ENCODE measurements at places on chromosomes 5 and 9.

GRCh38 chr9:81819859-81820546 lies 108.2 kb upstream of the SPATA31D4 start:
- DNase-seq = no peak

GRCh38 chr9:114691956-114692295 lies 9.9 kb upstream of the TEX48 start:
- no peak for DNase-seq

GRCh38 chr5:120872297-120872696 lies 408.2 kb downstream of the PRR16 start:
- no peak for DNase-seq

DNA sequence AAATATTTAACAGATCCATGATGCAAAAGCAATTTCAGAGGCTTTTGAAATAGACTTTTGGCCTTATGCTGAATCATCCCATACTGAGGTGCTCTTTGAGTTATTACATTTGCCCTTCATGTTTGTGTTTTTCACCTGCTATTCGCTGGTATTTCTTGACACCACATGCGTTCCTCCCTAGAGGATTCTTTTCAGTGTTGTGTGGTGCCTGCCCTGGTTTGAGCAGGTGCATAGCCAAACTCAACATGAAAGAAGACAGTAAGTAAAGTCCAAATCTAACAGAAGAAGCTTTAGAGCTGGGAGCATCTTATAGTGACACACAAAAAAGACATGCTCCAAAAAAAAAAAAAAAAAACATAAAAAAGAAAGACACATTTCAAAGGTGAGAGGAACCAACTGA lies 796.3 kb downstream of the SEMA5A start:
- no peak for DNase-seq

DNA sequence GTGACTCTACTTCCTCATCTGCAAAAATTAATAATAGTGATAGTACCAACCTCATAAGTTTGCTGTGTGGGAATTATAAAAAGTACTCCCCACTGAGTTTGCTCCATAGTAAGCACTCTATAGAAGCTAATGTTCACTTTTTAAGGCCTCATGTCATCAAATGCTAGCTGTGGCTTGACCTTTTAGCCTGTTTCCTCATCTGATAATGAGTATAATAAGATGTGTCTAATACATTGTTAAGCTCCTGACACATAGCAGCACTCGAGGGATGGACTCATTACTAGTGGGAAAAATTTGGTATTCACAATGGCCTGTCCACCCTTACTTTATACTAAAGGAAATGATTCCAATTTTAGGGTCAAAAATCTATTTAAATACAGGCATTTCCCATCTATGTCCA lies 26.1 kb upstream of the CAST start:
- no peak for DNase-seq

- no peak for DNase-seq
These were observed 273.5 kb upstream of the IRX2 start for GRCh38 chr5:3024976-3025375.

Data from WERI-Rb-1 (cell line).